ENCODE measurements at places on chromosomes 5 and 9.

GRCh38 chr5:77518304-77518703 lies 26.2 kb upstream of the WDR41 start:
- DNase-seq = peak; percentile 13

DNA sequence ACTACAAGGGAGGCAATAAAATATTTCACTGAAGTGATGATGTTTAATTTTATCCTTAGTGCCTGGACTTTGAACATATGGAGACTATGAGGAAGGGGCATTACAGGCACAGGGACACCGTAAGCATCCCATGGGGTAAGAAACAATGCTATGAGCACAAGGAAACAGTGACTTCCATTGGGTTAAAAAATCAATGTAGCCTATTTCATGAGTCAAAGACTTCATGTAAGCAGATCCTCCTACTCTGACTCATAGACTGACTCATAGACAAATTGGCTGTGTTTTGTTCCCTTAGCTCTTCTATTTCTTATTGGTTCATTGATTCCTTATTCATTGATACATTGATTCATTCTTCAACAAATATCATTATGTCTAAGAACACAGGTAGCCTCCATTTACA lies 351.0 kb downstream of the PRELID2 start:
- DNase-seq = no peak

DNA sequence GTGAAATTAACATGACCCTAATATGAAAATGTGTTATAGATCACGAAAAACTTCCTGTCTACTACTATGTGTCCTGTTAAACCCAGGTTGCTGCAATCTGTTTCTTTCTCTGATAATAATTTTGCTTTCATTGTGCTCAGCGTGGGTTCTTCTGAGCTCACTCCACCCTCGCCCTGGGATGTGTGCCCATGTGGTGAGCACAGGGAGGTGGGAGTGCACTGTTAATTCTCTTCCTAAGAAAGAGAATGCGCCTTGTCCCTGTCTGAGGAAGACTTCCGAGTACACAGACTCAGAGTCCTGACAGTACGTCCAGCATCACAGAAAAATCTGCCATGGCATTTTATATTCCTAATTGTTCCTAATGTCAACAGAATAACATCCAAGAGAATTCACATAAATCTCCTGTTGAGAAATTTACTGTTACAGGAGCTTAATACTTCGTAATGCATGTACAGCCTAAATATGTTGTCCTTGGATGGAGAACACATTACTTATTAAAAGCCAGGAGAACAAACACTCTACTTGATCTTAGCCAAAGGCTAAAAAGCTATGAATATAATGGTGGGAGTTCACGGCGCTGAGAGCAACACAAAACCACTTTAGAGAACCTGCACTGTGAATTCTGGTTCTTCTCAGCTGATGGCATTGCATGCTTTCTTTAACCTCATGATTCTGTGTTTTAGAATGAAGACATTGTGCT lies 102.6 kb downstream of the PDE4D start:
- DNase-seq = no peak

DNA sequence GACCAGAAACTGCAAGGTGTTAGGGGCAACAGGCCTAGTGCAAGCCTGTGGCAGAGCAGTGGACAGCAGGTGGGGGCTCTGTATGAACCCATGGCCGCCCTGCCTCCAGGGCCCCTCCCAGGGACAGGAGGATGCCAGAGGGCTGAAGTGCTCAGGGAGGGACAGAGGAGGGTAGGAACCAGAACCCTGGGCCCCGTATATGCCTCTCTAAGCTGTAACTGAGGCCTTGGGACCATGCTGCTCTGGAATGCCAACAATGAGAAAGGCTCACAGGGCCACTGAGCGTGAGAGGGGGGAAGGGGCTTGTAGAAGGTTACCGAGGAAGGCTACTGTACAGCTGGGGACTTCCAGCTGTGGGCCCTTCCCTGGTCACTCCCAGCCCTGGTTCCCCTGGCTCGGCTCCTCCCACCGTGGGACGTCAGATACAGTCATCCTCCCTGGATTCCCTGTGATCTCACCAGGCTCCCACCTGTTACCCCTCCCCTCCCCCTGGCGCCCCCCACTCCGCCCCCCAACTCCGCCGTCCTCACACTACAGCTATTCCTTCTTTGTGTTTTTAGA lies 21.1 kb downstream of the AQP7 start:
- DNase-seq = no peak

DNA sequence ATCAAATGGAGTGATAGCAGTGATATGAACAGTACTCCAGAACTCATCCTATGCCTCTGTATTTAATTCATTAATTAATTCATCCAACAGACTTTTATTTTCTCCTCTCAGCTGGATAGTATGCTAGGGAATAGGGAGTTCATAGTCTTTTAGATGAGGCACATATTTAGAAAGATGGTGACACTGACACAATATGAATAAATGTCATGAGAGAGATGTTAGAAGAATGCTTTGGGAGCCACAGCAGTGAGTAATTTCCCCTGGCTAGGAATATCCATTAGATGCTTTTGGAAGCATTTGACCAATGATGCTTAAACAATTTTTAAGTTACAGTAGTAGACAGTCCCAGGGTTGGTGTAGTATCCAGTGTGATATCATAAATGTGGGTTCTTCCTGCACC lies 428.7 kb upstream of the SGCD start:
- DNase-seq = no peak

GRCh38 chr9:90773617-90774016 lies 28.0 kb upstream of the SYK start:
- peak; percentile 44 for DNase-seq

DNA sequence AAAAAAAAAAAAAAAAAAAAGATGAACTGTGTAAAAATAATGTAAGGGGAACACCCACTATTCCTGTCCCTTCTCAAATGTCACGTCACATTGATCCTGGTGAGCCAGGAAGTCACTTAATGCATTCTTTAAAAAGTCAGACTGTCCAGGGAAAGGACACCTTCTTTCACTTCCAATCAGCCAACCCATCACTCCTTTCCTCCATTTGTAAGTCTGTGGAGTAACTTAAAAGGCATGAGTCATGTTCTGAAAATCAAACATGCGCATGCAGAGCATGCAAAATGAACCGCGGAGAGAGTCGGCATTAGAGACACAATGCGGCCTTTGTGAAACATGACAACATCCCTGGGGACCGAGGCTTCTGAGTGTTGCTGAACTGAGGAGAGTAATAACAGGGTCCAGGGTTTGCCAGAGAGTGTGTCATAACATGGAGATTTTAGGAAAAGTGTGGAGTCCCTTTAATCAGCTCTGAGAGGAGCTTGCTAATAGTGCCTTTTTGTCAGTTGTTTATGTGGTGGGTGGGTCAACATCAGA lies 77.6 kb upstream of the SEMA6A start:
- DNase-seq = no peak
